ENCODE measurements at places on chromosomes 3 and 15. TPM values are rescaled to one million over a fixed set of nuclear protein-coding genes. Genes with fewer than 3 reads are reported as not detected.

MRPS11 gene
- 48.4 TPM for total RNA-seq

KLHL24 gene
- 116 TPM for total RNA-seq

SOX14 gene
- not detected for total RNA-seq

KNG1 gene
- total RNA-seq, result not detected

MYZAP gene
- 0.27 TPM for total RNA-seq

SMCO1 gene
- not detected for total RNA-seq

ZMYND10 gene
- 1.7 TPM for total RNA-seq

GAP43 gene
- 0.21 TPM for total RNA-seq

FNDC3B gene
- 71.3 TPM for total RNA-seq

DLEC1 gene
- total RNA-seq, result not detected

NUP210 gene
- 43.3 TPM for total RNA-seq

CCR8 gene
- not detected for total RNA-seq

TGM4 gene
- total RNA-seq, result not detected

TMEM212 gene
- not detected for total RNA-seq

RBPMS2 gene
- total RNA-seq, result 1.9 TPM

LDHAL6B gene
- not detected for total RNA-seq

FGD5 gene
- total RNA-seq, result 1.4 TPM

TPRG1 gene
- total RNA-seq, result 0.41 TPM
